ENCODE measurements at places on chromosomes 6 and 20.

DNA sequence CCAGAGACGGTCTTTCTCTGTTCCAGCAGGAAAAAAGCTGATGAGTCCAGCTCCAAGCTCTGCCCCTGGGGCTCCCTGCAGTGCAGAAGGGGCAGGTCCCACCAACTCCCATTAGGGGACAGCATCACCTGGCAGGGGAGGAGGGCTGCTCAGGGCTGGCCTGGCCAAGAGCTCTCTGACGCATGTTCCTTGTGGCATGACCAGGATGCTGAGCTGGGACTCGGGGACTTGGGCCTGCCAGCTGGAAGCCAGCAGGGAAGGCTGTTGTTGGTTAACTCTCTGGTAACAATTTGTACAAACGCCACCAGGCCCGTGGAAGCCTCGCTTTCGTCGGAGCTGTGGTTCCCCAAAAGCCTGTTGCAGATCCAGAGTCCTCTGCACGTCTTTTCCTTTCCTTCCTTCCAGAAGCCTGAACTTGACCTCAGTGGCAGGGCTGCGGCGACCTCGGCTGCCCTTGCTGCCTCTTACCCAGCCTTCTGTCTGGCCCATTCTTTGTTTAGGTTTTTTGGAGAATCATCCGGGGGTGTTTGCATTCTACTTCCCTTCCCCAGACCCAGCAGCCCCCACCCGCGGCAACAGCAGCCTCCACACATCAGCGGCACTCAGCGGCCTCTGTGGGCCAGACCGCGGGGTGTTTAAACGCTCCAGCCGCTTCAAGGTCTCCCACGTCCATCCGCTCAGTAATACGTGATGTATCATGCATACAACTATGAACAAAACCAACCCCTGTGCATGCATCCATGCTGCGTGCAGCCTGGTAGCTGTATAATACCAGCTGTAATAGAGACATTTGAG lies 63.3 kb downstream of the GNAS-AS1 start:
- DNase-seq: no peak

GRCh38 chr6:25066593-25066992 lies 130.8 kb upstream of the RIPOR2 start:
- no peak for DNase-seq

DNA sequence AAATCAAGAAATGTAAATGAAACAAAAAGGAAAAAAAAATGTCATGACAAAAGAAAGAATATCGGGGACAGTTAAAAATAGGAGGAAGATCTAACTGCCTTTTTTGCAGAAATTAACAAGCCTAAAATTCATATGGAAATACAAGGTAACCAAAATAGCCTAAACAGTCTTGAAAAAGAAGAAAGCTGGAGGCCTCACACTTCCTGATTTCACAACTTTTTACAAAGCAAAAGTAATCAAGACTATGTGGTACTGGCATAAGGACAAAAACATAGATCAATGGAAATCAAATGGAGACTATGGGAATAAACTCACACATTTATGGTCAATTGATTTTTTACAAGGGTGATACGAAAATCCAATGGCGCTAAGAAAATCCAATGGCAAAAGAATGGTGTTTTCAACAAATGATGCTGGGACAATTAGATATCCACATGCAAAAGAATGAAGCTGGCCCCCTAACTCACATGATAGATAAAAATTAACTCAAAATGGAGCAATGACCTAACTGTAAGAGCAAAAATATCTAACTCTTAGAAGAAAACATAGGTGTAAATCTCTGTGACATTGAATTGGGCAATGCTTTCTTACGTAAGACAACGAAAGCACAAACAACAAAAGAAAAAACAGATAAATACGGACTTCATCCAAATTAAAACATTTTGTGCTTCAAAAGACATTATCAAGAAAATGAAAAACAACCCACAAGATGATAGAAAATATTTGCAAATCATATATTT lies 24.5 kb downstream of the MAP3K5 start:
- DNase-seq: no peak

GRCh38 chr6:133001040-133001565 lies 186.7 kb downstream of the RPS12 start:
- DNase-seq: no peak

DNA sequence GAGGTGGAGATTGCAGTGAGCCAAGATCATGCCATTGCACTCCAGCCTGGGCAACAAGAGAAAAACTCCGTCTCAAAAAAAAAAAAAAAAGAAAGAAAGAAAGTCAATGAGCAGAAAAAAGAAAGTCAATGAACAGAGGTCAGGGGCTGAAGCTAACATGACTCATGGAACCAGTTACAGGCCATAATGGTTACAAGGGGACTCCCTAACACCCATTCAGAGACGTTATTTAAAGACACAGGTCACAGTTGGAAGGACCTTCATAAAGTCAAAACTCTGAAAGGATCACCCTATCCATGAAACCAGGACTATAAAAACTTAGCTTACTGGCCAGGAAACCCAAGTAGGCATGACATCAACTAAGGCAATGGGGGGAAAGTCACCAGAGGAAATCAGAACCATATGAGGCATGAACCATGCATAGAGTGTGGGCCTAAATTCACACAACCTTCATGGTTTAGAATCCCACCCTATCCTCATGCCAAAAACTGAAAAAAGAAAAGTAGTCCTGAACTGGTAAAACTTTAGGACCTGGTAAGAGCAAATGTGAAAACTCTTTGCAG lies 18.2 kb downstream of the FBXL4 start:
- DNase-seq: no peak

DNA sequence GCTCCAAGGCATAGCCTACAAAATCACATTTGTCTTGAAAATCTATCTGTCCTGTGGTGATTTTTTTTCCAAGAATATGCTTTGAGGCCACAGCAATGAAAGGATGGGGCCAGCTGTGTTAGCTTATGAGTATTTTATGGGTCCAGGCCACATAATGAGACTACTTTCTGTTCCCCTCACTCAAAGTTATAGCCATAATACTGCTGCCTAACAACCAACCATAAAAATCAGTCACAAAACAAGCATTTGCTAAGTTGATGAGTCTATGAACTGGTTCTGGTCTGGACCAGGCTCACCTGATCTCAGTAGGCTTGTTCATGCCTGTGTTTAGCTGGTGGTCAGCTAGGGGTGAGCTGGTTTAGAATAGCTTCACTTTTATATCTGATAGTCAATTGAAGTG lies 192.5 kb upstream of the PLCB4 start:
- no peak for DNase-seq

GRCh38 chr6:135860361-135860760 lies 8.9 kb downstream of the PDE7B start:
- no peak for DNase-seq

DNA sequence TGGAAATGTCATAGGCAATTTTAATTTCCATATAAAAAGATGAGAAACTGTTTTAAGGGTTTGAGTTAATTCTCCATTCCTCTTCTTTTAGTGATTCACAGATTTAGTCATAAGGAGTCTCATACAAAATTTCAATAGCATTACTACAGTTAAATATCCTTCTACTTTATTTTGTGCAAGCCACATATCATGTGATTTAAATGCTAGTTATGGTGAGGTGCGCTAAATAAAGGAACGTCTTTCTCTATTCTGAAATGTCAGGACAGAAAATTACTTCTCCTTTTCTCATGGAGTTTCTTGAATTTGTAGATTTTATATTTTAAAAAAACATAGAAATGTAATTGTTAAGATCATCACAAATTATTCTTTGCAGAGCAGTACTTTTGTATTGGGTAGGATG lies 50.0 kb upstream of the SUPT3H start:
- DNase-seq: no peak

- DNase-seq: no peak
Measured at GRCh38 chr20:13455713-13456112, 183.0 kb downstream of the TASP1 start.

Data from stimulated activated CD4-positive, alpha-beta T cell treated with anti-CD3 and anti-CD28 coated beads, Interleukin-4, amount 100 ng/mL, for 4 hours (primary cell).